Cerebellum (tissue), 4 donors: ENCODE measurements at places on chromosomes 12 and 14. TPM values are rescaled to one million over a fixed set of nuclear protein-coding genes. Genes with fewer than 3 reads are reported as not detected.

Gene TMEM106C
- total RNA-seq, result 87.2 TPM

Gene GZMB
- not detected for total RNA-seq

Gene COX8C
- total RNA-seq, result not detected

Gene FAM186B
- total RNA-seq, result 0.18 TPM

Gene TEX52
- total RNA-seq, result not detected

Gene ZC2HC1C
- 1.1 TPM for total RNA-seq

Gene OR6C70
- not detected for total RNA-seq

Gene NYNRIN
- 31.8 TPM for total RNA-seq

Gene SDR9C7
- 0.18 TPM for total RNA-seq
